ENCODE measurements at places on chromosomes 7 and 10.

DNA sequence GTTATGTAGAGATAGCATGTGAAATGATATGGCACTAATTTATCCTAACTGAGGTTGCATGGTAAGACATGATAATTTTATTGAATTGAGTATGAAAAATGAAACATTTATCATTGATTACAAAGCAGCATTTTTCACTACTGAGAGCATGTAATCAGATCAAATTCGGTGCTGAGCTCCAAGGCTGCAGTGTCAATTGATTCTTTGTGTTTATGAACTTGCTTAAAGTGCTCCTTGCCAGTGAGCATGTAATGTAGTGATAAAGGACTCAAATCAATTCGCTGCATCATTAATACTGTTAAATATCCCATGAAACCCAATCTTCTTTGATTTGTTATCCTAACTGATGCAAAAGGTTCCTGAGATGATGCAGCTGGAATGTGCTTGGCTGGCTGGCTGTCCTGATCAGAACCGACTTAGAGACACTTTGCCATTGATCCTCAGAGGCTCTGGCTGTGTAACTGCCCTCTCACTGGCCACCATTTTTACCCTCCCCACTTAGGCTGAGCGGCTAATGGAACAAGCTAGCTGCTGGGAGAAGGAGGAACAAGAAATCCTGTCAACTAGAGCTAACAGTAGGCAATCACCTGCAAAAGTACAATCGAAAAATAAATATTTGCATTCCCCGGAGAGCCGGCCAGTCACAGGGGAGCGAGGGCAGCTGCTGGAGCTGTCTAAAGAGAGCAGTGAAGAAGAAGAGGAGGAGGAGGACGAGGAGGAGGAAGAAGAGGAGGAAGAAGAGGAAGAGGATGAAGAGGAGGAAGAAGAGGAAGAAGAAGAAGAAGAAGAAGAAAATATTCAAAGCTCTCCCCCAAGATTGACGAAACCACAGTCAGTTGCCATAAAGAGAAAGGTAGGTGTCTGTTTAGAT, 89.8 kb upstream of the SAMD8 start:
- no peak for DNase-seq

DNA sequence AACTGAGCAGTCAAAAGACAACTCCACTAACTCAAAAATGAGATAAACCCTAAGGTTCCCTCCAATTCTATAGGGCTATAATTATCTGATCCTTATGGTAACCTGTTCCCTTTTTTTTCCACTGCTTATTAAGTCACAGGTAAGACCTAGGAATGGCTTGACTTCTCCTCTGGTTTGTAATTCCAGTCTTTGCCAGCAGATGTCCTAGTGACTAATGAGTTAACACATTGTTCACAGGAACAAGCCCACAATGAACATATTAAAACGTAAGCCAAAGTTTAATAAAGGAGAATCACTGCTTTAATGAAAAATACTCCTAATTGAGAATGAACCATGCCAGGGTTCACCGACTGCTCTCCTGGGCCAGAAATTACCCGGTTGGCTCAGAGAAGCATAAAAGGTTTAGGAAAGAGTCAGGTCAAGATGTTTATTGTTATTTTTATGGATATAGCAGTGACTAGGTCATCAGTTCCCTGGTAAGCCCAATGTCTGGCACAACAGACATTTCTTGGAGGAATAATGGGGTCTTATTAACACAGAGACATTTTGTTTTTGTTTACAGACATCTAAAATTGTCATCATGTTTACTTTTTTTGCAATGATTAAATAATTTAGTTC, 120.1 kb downstream of the ELAPOR2 start:
- no peak for DNase-seq

DNA sequence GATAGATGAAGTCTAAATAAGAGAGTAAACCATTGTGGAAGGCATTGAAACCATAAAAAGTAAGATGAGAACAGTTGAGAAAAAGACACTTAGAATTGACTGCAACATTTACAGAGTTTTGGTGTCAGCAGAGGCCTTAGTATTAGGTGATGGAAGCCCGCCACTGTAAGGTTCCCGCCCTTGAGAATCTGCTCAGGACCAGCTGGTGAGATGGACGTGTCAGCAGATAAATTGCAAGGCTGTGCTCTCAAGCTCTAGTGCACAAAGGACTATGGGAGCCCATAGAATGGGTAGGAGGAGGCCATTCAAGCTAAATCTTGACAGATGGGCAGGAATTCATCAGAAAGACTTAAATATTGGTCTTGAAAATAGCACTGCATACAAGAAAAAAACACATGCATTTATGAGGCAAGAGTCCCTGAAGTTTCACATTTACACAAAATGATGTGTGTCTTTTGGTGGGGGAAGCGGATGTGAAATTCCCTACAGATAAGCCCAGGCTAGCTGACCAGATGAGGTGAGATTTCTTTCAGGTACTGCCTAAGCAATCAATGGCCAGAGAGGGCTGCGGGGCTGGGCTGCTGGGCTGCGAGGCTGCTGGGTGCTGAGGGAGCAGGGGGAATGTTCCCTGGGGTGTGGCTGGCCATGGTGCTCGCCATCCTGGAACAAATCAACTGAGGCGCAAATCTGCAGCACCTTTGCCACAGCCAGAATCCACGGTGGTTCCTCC, 42.5 kb downstream of the SYPL1 start:
- no peak for DNase-seq

DNA sequence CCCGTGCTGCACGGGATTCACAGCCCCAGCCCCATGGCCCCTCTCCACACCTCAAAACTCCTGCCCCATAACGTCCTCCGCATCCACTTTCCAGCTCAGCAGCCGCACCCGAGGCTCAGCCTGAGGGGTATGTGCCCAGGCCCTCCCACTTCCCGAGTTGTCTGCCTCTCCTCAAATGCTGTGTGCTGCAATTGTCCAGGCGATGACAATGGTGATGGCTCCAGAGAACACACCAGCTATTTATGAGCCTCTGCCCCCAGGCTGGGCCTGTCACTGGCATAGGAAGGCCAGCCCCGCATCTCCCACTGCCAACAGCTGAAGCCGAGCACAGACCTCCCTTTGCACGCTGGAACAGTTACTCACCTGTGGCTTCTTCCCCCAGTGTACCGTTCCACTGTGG, 2.4 kb upstream of the LDB3 start:
- DNase-seq = no peak

GRCh38 chr7:27551803-27552400, 110.8 kb downstream of the HIBADH start:
- DNase-seq = no peak

GRCh38 chr7:15648461-15648961, 38.0 kb downstream of the MEOX2 start:
- DNase-seq = no peak

DNA sequence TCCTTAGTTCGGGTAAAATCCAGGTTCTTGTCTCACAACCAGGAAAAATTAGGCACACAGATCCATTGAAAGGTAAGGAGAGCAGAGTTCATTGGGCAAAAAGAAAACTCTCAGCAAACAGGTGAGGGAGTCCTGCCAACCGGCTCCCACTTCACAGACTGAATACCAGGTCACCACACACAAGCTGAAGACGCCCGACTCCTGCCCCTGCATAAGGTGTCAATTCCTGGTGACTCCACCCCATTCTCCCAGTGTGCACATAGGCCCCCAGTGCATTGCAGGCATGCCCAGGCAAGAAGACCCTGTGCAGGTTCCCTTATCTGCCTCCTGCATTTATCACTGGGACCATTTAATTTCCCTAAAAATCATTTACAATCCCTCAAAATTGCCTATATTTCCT, 354.6 kb downstream of the LRRTM3 start:
- DNase-seq = no peak

- DNase-seq = no peak
These were observed 59.6 kb downstream of the BRI3 start for GRCh38 chr7:98341106-98341505.

DNA sequence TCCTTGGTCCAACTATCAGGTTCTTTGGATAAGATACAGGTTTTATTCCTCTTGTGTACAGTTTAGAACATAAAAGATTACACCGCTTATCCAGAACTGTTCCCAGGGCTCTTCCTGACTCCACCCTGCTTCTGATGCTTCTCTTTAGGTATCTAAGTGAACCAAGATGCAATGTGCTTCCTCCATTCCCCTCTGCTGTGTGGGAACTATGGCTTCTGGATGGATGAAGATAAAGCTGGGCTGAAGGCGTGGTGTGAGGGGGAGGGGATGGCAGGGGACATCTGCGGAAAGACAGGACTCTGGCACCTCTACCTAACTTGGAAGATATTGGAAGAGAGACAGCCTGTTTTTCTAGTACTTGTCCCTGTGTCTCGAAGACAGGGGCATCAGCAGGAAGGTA, 209.9 kb upstream of the TBX20 start:
- no peak for DNase-seq

GRCh38 chr10:124743191-124744101, 732 bp downstream of the FAM53B start:
- DNase-seq = no peak
